Muscle of back (tissue), 13 donors: ENCODE measurements at places on chromosomes 6 and 20.

DNA sequence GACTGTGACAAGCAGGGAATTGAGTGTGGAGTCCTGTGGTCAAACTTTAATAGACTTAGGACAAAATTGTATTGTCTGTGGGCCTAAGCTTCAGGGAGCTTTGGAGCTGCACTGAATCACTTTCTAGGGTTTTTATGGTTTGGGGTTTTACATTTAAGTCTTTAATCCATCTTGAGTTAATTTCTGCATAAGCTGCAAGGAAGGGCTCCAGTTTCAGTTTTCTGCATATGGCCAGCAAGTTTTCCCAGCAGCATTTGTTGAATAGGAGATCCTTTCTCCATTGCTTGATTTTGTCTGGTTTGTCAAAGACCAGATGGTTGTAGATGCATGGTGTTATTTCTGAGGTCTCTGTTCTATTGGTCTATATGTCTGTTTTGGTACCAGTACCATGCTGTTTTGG, 113.4 kb upstream of the NXT1 start:
- DNase-seq: no peak

DNA sequence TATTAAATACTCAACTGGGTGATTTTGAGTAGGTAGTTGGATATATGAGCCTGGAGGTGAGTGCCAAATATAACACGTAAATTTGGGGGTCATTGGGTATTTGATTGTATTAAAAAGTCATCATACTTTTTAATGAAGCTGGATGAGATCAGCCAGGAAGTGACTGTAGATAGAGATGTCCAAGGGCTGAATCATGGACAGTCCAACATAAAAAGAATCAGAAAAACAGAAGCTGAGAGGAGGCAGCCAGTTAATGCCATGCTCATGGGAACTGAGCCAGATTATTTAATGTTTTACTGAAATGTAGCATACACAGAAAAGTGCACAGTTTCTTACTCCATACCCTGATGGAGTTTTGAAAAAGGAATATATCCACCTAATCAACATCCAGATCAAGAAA, 435.5 kb upstream of the PLCB4 start:
- no peak for DNase-seq

- no peak for DNase-seq
Measured at GRCh38 chr6:156787569-156788492, 10.7 kb downstream of the ARID1B start.

- DNase-seq: no peak
Measured at GRCh38 chr20:54846948-54847347, 371.6 kb downstream of the DOK5 start.

- DNase-seq: no peak
Measured at GRCh38 chr20:47606983-47607613, 105.4 kb downstream of the NCOA3 start.

GRCh38 chr6:140909156-140909555, 1223.6 kb upstream of the GJE1 start:
- DNase-seq: no peak

GRCh38 chr6:159252955-159253508, 83.8 kb downstream of the FNDC1 start:
- peak; percentile 64 for DNase-seq
